ENCODE measurements at places on chromosomes 7 and 10.

GRCh38 chr10:78849115-78849514 lies 219.7 kb upstream of the ZMIZ1 start:
- DNase-seq = no peak

DNA sequence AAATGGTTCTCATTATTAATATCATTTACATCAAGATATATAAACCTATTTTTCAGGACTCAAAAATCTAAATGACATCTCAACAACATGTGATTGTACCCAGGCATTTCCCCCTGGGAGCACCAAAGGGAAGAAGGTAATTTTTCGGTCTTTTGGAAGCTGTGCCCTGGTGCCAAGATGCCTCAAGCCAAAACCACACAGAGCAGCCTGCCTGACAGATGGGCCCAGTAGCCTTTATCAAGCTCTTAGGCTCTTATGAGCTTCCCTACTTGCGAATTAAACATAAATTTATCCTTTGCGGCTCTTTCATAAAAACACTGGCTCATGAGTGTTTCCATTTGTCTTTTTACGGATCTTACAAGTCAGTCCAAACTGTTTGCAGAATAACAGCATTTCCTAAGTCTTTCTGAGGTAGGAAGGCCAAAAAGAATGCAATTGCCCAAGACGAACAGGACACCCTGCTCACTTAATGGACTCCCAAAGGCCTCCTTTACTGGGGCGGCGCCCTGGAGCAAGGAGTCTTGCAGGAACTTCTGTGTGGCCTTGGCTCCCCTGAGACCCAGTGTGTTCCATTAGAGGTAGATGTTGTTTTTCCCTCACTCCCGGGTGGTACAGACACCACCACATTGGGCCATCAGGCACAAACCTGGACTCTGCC lies 4.1 kb upstream of the RASSF4 start:
- no peak for DNase-seq

DNA sequence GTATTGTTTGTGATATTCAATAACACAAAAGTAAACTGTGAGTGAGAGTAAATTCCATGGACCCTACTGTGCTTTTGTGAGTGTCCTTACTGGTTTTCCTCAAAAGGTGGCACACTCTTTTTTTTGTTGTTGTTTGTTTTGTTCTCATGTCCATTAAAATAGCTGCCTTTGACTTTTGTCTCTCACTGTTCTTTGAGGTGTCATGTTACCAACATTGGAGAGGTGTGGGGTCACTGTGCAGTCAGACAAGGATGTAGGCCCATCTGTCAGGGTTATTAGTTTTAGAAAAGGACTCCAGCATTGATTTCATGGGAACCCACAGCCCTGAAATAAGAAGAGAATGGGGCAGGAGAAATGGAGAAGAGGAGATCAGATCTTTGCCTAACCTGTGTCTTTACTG lies 383.1 kb downstream of the SORCS3 start:
- DNase-seq = no peak

GRCh38 chr7:100681491-100682227 lies 8.1 kb downstream of the GNB2 start:
- no peak for DNase-seq

GRCh38 chr7:34728156-34728555 lies 70.1 kb downstream of the NPSR1 start:
- no peak for DNase-seq

Measured in stimulated activated CD8-positive, alpha-beta memory T cell treated with anti-CD3 and anti-CD28 coated beads, Interleukin-7, amount 100 ng/mL, for 48 hours (primary cell).